ENCODE measurements at places on chromosomes 7 and 10.

DNA sequence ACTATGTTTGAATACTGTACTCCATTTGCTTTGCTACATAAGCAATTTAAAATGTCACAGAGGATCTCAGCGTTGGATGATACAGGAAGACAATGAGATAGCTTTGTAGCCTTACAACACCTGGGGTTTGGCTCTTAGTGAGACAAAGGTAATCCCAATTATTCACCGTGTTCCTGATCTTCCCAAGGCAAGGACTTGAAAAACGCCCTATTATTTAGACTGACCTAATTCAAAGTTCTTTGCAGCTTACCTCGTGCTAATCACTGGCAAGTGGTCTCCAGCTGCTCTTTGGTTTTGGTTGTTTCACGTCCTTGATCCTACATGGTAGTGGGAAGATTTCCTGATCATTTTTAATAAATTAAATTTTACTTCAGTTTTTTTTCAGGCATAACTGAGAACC lies 23.0 kb upstream of the C7orf33 start:
- DNase-seq: no peak

GRCh38 chr10:121900443-121901174 lies 27.2 kb downstream of the ATE1 start:
- no peak for DNase-seq

DNA sequence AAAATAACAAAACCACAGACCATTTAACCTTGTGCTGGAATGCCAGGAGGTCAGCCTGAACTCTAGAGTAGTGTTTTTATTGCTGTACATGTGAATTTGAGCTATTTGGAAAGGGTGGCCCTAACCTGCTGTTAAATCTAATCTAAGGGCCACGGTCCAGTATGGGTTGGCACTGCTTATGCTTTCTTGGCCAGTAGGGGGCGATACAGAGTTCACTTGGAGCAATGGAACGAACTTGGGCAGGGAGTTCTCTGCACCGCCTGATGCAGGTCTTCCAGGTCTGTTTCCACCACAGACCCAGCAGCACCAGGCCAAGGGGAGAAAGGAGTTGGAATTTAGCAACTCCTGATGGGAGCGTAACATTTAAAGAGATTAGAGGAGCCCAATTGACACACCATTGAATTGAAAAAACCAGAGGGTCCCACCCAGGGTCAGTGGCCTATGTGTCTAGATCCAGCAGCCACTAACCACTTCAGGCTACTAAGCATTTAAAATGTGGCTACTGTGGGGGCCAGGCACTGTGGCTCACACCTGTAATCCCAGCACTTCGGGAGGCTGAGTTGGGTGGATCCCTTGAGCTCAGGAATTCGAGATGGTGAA lies 75.7 kb upstream of the EFCAB10 start:
- DNase-seq: peak; percentile 73

DNA sequence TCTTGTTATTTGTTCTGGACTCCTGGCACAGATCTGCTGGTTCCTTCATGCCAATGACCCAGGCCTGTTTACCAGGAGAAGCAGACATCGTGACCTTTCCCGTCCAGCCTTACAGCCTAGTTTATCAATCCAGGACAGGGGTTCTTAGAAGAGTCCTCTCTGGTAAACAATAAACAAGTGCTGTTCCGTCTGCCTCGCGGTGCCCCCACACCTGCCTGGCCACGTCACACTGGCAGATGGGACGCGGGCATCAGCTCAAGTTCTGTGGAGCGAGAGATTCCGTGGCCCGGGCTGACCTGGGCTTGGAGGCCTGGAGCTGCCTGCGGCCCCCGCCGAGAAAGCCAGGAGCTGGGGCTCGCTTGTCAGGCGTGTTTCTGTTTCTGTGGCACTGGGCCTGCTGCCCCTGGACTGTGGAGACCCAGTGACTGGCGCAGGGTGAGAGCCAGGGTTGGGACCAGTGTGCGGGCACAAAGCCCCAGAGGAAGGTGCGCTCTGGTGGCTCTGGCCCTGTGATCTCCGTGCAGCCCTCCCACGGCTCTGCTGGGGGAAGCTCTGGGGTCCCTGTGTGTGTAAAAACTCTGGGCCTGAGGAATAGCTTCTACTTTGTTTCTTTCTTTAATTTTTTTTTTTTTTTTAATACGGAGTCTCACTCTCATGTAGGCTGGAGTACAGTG lies 28.4 kb upstream of the PFKFB3 start:
- no peak for DNase-seq

GRCh38 chr10:104028146-104028545 lies 57.5 kb downstream of the COL17A1 start:
- no peak for DNase-seq

- DNase-seq: no peak
Measured at GRCh38 chr7:135971366-135971725, 5.8 kb downstream of the MTPN start.

DNA sequence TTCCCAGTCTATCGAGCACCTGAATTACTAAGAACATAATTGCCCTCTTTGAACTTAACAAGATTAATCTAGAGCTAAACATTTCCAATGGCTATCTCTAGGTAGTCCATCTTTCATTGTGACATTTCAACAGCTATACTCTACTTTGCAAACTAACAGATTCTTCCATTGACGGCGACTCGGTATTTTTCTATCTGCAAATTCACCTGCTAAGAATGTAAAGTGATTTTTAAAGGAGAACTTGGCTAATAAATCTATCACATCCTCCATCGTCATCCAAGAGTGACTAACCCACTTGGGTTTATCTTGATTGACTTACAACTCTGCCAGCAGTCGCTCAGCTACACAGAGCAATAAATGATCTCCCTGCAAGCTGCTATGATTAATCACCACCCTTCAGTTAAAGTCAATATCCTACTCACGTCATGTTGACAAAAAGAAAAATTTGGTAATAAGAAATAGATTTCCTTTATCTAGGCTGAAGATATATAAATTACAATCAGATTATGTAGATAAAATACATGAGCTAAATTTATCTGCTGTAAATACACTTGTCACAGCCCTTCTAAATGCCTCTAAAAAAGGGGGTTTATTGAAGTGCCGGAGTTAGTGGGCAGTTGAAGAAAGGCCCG lies 99.5 kb downstream of the SFMBT2 start:
- DNase-seq: no peak

DNA sequence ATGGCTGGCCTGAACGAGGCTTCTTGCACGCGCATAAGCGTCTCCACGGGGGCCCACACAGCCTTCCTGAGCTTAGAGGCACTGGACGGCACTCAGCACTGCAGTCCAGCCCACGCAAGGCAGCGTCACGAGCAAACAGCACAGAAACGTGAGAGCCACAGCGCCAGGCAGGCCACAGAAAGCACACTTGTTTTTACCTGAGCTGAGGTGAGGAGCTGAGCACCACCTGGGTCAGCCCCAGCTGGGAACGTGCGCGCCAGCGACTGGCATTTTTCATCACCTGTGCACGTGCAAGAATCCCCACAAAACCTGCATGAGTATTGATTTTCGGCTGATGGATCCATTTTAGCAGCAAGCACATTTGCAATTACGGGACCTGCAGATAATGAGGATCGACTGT lies 26.7 kb downstream of the IQCE start:
- no peak for DNase-seq

DNA sequence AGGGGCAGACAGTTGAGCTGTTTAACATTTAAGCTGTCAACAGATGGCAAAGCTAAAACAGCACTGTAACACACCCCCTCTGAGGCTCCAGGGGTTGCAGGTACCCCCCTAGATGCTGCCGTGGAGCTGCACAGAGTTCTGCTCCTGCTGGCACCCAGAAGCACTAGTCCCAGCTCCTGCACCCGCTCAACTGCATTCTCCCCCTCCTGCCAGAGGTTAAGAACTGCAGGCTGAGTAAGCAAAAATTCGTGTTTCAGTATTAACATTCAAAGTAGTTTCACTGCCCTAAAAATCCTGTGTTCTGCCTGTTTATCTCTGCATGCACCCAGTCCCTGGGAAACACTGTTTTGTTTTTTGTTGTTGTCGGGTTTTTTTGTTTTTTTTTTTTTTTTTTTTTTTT lies 790.8 kb upstream of the KCND2 start:
- DNase-seq: no peak

GRCh38 chr10:49559476-49559875 lies 20.6 kb upstream of the ERCC6 start:
- DNase-seq: no peak

- DNase-seq: no peak
Measured at GRCh38 chr10:60377042-60377352, 12.7 kb downstream of the ANK3 start.

GRCh38 chr7:28418311-28418710 lies 6.0 kb downstream of the CREB5 start:
- DNase-seq: no peak

- DNase-seq: no peak
Measured at GRCh38 chr10:4240608-4241197, 455.7 kb upstream of the KLF6 start.

GRCh38 chr10:90051053-90051452 lies 349.7 kb downstream of the KIF20B start:
- DNase-seq: no peak

DNA sequence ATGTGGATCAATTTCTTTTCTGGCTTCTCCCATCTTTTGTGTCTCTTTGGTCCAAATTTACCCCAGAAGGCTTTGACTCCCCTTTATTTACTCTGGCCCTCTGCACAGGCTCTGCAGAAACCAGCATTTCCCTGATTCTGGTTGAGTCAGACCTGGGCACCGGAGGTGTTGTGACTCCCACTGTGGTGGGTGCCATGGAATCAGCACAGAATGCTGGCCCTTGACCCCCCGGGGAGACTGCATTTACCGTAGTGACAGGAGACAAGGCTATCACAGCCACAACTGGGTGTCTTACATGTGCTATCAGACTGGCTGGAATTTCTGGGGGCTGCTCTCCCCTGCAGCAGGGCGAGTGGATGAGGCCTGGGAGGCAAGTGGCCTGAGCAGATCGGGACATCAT lies 37.6 kb downstream of the PLXDC2 start:
- no peak for DNase-seq

- no peak for DNase-seq
Measured at GRCh38 chr10:125848857-125849256, 25.5 kb downstream of the BCCIP start.

DNA sequence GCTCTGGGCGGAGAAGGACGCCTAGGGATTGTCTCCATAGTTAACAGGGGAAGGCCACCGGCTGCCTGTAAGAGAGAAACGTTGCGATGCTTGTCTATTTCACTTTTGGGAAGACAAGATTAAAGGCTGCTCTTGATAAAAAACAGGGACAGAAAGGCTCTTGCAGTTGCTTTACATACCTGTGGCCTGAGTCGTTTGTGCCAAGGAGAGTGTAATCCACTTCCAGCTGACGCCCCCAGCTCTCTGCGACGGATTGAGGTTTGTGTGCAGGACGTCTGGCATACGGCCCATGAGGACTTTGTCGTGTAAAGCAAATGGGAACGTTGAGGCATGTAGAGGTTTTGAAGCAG lies 1.1 kb downstream of the MAP3K8 start:
- DNase-seq: no peak

- no peak for DNase-seq
Measured at GRCh38 chr7:119900996-119901672, 371.8 kb upstream of the KCND2 start.
